ENCODE measurements at places on chromosomes 1 and 21.

DNA sequence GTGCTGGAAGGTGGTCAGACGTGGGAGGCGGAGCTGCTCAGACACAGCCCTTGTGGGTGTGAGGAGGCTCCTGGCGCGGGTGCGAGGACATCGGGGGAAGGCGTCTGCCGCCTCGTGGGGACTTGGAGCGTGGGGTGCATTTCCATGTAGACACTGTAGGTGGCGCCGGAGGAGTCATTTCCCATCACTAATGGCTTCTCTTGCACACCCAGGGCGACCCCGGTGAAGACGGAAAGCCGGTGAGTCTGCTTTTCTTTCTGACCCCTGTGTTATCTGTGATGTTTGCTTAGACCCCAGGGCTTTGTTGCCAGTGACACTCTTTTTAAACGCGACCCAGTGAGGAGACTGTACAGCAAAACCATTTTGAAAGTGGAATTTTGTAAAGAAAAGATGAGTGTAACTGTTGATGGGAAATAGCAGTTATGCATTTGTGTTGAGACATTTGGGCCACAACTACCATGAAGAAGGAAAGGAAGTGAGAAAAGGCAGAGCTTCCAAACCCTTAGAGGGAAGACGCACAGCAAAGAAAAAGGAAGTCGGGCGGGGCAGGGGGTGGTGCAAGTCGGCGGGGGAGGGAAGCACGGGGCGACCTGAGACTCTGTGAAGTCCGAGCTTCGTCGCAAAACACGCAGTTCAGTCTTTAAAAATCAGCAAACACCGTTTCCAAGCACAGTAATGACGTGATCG is 64.0 kb downstream of the SLC19A1 start:
- DNase-seq: peak; percentile 41

DNA sequence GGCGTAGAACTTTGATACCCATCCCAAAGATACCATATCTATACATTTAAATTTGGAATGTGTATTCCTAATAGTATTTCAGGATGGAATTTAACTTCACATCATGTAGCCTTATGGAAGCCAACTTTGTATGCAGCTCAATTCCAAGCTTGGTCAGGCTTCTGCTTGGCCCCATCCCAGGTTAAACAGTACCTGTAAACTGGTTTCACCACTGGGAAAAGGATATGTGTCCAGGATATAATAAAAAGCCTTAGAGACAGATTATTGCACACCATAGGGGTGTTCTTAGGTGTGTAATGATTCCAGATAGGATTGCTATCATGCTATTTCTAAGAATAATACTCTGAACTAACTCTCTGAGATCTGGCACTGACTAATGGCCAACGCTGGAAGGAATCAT is 28.1 kb downstream of the ADAM30 start:
- no peak for DNase-seq

GRCh38 chr1:111499026-111499785 is 4.2 kb downstream of the ADORA3 start:
- DNase-seq: no peak

GRCh38 chr1:213103377-213104306 is 52.6 kb downstream of the RPS6KC1 start:
- no peak for DNase-seq

- no peak for DNase-seq
Observed at GRCh38 chr1:7385471-7386225, 385.4 kb upstream of the VAMP3 start.

GRCh38 chr1:220032911-220033310 is 13.4 kb downstream of the EPRS1 start:
- no peak for DNase-seq

DNA sequence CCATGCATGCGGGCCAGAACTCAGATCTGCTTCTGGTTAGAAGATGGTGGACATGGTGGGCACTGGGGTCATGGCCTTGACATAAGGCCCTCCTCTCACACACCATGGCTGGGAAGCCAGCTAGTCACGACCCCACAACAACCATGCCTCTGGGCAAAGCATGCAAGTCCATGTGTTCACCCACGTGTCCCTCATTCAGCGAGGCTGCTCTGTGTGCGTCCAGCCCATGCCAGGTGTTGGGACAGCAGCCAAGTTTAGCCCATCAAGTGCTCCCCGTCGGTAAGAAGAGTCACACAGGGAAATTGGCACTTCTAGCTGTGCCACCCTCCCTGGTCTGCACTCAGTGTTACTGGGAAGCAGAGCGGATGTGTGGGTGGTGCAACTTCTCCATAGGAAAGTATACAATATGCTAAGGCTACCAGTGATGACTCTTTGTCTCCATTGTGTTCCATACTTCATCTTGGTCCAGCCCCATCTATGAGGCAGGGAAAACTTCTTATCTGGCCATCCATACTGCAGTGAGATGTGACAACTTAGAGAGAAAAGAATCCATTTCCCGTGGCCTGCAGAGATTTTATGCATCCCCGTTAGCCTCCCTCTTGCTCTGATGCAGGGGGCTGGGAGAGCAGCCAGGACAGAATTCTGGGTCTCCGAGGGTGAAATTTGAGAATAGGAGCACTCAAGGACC is 198.0 kb downstream of the GRIK3 start:
- no peak for DNase-seq

- no peak for DNase-seq
Observed at GRCh38 chr1:17757426-17757825, 2.3 kb downstream of the ACTL8 start.

DNA sequence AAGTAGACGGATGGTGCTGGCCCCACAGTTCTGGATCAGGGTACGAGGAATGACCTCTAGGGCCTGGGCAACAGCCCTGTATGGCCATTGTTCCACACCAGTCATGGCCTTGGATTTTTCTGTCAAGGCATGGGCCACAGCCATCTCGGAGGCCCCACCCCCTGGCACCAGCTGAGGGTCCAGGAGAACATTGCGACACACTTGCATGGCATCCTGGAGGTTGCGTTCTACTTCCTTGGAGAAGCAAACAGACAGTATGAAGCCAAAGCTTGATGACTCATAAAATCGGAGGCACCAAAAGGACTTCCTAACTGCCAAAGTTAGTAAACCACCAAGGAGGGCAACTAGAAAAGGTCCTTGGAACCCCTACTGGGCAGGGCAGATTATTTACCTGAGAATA is 11.9 kb upstream of the VHLL start:
- DNase-seq: no peak

GRCh38 chr1:70462611-70463010 is 51.5 kb downstream of the CTH start:
- no peak for DNase-seq

GRCh38 chr1:39130325-39130724 is 74.2 kb upstream of the MACF1 start:
- DNase-seq: no peak

DNA sequence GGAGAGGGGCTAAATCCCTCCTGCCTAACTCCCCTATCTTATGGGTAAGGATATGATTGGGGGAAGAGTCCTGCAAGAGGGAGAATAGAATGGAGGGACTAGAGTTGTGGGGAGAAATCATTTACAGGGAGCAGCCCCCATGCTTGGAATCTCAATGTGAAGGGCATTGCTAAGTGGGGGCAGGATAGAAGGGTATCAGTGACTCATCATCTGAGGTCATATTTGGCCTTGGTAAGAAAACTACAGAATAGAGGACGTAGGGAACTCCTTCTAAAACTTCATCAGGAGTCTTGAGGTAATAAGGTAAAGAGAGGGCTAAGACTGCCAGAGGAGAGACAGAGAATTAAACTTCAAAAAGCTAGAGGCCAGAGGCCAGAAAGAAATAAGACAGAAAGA is 487 bp downstream of the HJV start:
- no peak for DNase-seq

- DNase-seq: no peak
Observed at GRCh38 chr1:156492591-156493080, 7.9 kb downstream of the MEF2D start.

GRCh38 chr1:221663321-221663720 is 78.6 kb downstream of the DUSP10 start:
- DNase-seq: no peak

DNA sequence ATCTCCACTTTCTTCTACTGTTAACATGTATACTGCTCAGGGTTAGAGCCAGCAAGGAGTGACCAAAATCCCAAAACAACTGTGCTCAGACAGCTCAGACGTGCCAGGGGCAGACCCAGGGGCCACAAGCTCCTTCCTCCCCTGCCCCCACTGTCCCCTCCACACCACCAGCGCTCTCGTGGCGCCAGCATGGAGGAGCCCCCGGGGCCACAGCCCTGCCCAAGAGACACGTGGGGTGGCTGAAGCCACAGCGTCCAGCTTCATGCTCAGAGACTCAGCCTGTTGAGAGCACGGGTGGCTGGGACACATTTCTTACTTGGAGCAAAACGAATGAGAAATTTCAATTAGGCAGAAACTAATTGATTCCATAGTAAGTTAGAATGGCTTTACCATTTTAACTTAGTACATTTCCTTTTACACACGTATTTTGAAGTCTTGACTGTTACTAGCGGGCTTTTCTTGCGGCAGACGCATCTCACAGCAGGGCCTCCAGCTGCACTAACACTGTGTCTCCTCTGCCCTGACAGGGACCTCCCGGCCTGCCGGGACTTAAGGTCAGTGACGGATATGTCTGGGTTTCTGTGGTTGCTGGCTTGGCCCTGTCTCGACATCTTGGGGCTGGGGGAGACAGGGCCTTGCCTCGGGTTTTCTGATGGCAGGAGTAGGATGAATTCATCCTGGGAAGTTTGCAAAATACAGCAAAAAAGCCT is 54.2 kb downstream of the SLC19A1 start:
- no peak for DNase-seq
